SJCRH30 (cell line): ENCODE measurements at places on chromosomes 1 and 21. TPM values are rescaled to one million over a fixed set of nuclear protein-coding genes. Genes with fewer than 3 reads are reported as not detected.

- DNase-seq, result peak; percentile 13
These were observed 57.8 kb downstream of the EDARADD start for GRCh38 chr1:236451796-236452373.

DNA sequence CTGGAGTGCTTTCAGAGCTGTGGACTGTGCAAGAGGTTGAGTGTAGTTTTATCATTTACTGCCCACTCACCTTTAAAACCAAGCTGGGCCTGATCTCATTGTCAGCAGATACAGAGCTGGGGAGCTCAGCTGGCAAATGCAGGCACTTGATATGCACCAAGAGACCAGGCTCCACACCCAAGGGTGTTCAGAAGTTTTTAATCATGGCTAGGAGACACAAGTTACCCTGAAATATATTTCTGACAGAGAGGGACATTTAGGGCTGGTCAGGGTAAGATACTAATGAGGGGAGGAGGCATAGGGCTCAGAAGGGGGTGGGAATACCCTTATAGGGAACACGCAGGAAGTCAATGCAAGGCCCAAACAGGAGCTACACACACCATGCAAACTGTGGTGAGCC, 153.7 kb downstream of the ELAVL4 start:
- DNase-seq, result no peak

GRCh38 chr1:25137106-25137505, 95.2 kb downstream of the SYF2 start:
- no peak for DNase-seq

DNA sequence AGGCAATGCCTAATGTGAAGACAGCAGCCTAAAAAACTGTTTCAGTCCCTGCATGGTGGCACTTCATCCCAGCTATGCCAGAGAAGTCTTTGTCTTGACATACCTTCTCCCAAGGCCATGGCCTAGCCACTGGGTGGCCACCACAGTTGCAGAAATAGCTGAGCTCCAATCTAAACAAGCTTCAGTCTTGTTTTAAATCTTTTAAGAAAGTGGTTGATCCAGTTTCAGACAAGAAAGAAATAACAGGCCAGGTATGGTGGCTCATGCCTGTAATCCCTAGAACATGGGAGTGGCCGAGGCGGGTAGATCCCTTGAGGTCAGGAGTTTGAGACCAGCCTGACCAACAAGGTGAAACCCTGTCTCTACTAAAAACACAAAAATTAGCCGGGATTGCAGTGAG, 600.0 kb upstream of the PLXNA2 start:
- no peak for DNase-seq

- DNase-seq, result no peak
These were observed 233.1 kb downstream of the C1orf94 start for GRCh38 chr1:34409689-34410229.

- DNase-seq, result no peak
These were observed 59.7 kb downstream of the NTPCR start for GRCh38 chr1:233010146-233010545.

The LCE3E gene
- not detected in 2 replicates for total RNA-seq

DNA sequence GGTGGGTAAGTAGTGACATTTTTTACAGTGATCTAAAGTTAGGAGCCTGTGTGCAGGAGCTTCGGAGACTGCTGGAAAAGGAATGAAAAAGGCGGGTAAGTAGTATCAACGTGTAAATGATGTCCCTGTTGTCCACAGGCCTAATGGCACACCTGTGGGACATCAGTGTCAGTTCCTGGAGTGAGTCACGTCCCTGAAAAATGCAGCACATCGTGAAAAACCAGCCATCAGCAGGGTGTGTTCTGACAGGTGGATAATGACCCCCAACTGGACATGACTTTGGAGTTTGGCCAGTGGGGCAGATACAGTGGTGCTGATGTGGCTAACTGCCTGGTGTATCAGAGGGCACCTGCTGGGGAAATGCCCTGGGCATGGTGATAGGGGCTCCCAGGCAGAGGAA, 12.0 kb upstream of the PRDM15 start:
- no peak for DNase-seq

DNA sequence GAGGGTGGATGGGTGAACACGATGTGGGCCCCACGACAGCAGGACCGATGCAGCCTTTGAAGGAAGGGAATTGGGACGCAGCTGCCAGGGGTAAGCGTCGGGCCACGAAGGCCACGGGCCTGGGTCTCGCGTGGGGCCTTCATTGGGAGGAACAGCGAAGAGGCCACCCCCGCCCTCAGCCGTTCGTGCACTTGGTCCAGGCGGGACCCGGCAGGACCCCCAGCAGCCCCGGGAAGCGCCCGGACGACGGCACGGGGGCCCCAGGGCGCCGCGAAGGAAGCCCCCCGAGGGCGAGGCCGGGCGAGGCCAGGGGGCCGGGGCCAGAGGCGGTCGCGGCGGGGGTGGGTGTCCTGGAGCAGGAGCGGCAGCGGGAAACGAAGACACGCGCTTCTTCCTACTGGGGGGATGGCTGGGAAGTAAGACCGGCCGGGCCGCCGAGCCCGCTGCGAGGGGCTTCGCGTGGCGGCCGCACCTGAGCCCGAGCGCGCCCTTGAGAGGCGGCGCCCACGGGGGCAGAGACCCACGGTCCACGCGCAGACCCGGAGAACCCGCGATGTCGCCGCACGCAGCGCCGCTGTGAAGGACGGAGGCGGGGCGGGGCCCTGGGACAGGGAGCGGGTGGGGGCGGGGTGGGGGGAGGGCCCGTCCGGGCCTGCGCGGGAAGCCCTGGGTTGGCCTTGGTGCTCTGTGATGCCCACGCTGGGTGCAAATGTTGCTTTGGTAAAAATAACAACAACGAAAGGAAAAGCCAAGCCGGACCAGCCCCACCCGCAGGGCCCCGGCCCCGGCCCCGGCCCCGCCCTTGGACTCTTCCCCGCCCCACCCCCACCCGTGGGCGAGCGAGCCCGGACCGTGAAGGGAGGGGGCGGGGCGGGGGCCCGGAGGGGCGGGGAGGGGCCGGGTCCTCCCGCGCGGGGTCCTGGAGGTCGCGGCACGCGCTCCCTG, 56.0 kb upstream of the ADARB1 start:
- no peak for DNase-seq

- DNase-seq, result peak; percentile 92
These were observed 13.2 kb downstream of the AGRN start for GRCh38 chr1:1033009-1033587.

DNA sequence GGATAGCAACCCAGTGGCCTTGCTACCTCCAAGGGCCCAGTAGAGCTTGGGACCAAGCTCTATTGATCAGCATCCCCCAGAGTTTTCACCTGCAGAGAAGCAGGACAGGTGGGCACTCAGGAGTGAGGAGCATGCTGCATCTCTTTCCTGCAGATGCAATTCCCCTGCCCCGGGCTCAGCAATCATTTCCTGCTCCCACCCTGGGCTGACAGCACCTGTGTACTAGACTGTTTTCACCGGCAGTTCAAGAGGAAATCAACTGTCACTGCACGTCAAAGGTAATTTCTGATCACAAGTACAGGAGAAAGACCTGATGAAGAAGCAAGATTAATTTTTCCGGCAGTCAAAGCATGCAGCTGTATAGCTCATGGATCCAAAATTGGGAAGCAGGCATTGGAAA, 8.8 kb upstream of the NT5C1A start:
- no peak for DNase-seq

GRCh38 chr1:53074313-53075154, 12.5 kb downstream of the PODN start:
- DNase-seq, result no peak

The KLHDC8A gene
- total RNA-seq, result not detected in 2 replicates

DNA sequence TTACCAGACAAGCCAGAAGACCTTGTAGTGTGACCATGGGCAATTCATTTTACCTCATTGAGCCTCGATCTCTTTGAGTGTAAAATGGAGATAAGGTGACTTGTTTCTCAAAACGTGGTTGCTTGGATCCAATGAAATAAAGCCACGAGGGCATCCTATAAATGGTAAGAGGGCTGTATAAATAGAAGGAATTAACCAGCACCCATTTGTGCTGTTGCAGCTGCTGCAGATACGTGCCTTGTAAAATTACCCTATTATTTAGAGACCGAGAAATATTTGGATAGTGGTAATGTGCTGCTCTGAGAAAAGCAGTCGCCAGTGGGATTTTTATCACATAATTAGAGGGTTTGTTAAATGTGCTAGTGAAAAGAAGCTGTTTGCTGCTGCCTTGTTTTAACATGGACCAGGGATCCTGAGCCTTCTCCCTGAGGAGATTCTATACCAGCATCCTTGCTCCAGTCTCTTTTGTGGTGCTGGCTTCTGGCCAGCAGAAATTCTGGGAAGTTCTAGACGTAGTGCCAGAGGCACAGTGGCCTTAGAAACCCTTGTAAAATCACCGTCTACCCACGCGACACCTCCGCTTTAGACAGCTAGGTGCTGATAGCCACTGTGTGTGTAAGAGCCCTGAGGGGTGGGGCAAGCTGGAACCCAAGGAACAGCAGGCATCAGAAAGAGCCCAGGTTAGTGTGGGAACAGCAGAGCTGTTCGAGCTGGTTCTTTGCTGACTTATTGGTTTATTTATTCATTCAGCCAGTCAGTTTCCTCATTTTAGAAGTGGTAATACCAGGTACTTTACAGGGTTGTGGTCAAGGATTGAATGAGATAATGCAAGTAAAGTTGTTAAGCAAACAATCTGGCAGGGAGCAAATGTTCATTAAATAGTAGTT, 137.5 kb downstream of the NOS1AP start:
- no peak for DNase-seq

The OR6N1 gene
- total RNA-seq, result not detected in 2 replicates

The F11R gene
- not detected in 2 replicates for total RNA-seq

GRCh38 chr1:16905110-16905867, 9.5 kb downstream of the RNU1-2 start:
- DNase-seq, result peak; percentile 77

DNA sequence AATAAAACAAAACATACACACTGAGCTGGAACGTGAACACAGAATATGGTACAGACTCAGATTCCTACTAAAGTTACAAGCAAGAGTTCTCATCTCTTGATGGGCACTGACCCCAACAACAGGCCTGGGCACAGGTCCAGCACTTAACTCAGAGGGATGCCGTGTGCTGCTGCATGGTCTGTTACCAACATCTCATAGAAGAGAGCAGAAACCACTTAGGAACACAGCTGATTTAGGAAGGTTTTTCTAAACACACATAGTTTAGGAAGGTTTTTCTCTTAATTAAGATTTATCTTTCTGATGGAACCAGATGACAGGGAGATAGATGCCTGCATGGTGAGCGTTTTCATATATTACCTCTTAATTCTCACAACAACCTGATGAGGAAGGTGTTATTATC, 1.5 kb downstream of the GCLM start:
- DNase-seq, result peak; percentile 60

The AIM2 gene
- total RNA-seq, result not detected in 2 replicates

DNA sequence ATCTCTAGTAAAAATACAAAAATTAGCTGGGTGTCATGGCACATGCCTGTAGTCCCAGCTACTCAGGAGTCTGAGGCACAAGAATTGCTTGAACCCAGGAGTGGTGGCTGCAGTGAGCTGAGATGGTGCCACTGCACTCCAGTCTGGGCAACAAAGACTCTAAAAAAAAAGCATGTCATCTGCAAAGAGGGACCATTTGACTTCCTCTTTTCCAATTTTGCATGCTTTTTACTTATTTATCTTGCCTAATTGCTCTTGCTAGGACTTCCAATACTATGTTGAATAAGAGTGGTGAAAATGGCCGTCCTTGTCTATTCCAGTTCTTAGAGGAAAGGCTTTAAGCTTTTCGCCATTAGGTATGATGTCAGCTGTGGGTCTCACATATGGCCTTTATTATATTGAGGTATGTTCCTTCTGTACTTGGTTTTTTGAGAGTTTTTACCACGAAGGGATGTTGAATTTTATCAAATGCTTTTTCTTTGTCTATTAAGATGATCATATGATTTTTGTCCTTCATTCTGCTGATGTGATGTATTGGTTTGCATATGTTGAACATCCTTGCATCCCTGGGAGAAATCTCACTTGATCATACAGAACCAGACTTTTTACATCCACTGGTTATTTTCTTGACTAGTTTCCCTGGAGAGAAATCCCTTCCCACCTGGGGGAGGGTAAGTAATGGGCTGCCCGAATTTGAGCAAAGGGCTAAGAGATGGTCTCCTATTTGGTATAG, 17.0 kb upstream of the RAP1GAP start:
- DNase-seq, result no peak

The IVL gene
- not detected in 2 replicates for total RNA-seq

The ADAMTS5 gene
- total RNA-seq, result 12.3 and 14.2 TPM in 2 replicates

The PLA2G2C gene
- total RNA-seq, result not detected in 2 replicates

DNA sequence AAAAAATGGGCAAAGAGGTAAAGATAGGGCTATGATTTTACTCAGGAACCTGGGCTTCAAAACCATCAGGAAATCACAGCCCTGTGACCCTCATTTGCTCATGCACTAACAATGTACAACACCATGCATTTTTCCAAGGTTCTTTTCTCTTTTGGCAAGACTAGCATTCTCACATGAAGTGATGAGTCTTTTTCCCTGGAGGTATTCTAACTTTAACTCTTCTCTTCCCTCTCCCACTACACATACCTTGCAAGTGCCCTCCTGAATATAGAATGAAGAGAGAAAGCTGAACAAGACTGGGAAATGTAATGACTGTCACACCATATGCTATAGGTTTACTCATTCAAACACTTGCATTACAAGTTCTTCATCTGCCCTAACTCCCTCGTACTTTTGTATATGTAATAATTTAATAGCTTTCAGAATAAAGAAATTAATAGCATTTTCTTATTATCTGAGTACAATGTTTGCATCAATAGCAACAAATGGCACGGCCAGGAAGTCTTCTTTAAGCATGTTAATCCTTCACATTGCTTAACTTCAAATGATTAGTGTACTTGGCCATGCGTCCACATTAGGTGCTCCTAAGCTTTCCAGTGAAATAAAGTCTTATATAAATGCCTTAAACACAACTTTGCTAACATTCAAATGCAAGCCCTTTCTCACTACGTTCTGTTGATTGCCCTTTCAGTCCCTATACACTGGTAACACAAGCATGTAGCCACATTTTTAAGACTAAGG, 1.8 kb downstream of the NIBAN1 start:
- no peak for DNase-seq

DNA sequence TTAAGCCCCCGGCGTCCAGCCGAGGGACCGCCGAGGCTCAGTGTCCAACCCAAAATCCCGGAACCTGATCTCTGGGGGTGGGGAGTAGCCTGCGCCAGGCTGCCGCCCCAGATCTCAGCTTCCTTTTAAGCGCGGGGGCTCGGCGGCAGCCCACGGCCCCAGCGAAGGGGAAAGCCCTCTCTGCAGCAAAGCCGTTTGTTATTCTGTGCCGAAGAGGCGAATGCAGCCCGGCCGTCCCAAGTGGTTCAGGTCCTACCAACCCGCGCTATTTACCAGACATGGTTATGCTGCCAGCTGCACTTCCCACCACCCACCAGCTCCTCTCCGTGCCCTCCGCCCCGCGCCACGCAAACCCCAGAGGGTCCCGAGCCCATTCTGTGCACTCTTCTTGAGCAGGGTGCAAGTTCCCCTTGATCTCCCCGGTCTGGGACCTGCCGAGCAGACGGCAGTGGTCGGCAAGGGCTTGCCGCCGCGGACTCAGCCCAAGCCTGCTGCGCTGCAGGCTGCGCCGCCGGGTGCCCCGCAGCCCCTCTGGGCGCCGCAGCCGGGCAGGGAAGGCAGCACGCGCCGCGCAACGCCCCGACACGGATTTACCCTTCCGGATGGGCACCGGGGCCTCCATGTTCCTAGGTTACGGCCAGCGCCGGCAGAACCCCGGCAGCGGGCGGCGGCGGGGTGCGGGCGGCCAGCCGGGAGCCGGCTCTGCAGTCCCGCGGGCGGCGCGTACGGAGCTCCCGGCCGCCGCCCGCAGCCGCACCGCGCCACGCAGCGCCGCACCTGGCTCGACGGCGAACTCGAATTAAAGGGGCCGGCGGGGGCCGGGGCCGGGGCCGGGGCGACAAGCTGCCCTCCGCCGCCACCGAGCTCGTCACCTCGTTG, 738 bp upstream of the KCNA2 start:
- no peak for DNase-seq

- no peak for DNase-seq
These were observed 21.4 kb downstream of the LRRC42 start for GRCh38 chr1:53967409-53968124.
